B cell (primary cell): ENCODE measurements at places on chromosomes 2 and 18. TPM values are rescaled to one million over a fixed set of nuclear protein-coding genes. Genes with fewer than 3 reads are reported as not detected.

- no peak for DNase-seq
- no peaks in the 10 kb centered on the region for H3K27me3 ChIP-seq
- no peaks in the 10 kb centered on the region for H3K36me3 ChIP-seq
- H3K27ac ChIP-seq: no peak overlapping the region
- H3K4me1 ChIP-seq: no peaks in the 10 kb centered on the region
Observed at GRCh38 chr18:59767732-59768131, 70.5 kb upstream of the CCBE1 start.

GRCh38 chr2:173545364-173545763 lies 190.7 kb downstream of the CDCA7 start:
- no peak for DNase-seq
- no peaks in the 10 kb centered on the region for H3K27me3 ChIP-seq
- H3K36me3 ChIP-seq: no peaks in the 10 kb centered on the region
- H3K4me1 ChIP-seq: no peaks in the 10 kb centered on the region
- H3K27ac ChIP-seq: no peak overlapping the region

GRCh38 chr18:64118406-64118805 lies 30.5 kb downstream of the LINC00305 start:
- no peaks in the 10 kb centered on the region for H3K36me3 ChIP-seq
- H3K27me3 ChIP-seq: no peaks in the 10 kb centered on the region
- H3K4me1 ChIP-seq: no peaks in the 10 kb centered on the region
- H3K27ac ChIP-seq: no peak overlapping the region
- no peak for DNase-seq

Gene MSTN
- total RNA-seq: not detected in 2 replicates

Gene TMEM37
- not detected in 2 replicates for total RNA-seq

Gene CCDC102B
- 2.8 and 3.9 TPM in 2 replicates for total RNA-seq
